ENCODE measurements at places on chromosomes 4 and X.

DNA sequence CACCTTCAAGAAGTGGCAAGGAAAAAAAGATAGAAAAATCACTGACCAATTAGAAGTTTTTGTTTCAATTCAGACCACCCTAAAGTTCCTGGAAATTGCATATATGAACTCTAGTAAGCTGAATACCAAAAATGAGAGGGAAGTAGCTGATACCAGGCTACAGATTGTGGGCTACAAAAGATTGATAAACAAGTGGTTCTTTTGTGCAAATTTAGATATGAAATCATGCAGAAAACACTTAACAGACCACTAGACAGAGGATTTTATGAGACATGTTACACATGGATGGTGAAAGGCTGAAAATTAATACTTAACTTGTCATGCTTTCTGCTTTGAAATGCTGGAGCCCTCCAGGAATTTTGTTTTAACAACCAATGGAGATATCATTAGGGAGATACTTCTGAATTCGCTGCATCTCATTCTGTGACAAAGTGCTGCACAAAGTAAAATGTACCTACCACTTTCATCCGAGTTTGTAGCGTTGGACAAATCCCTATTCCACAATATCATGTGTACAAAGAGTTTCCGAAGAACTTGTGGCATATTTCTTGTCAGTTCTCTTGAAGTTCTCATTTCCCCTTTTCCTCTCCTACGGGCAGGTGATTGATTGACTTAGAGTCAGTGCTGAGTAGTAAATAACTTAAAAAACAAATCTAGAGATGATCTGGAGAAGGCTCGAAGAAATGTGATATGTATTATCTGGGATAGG lies 235.0 kb downstream of the PALLD start:
- ATAC-seq: no peak

GRCh38 chr4:73945674-73946449 lies 36.0 kb downstream of the PF4 start:
- ATAC-seq: no peak

GRCh38 chr4:36402008-36402758 lies 120.8 kb downstream of the DTHD1 start:
- ATAC-seq: no peak

DNA sequence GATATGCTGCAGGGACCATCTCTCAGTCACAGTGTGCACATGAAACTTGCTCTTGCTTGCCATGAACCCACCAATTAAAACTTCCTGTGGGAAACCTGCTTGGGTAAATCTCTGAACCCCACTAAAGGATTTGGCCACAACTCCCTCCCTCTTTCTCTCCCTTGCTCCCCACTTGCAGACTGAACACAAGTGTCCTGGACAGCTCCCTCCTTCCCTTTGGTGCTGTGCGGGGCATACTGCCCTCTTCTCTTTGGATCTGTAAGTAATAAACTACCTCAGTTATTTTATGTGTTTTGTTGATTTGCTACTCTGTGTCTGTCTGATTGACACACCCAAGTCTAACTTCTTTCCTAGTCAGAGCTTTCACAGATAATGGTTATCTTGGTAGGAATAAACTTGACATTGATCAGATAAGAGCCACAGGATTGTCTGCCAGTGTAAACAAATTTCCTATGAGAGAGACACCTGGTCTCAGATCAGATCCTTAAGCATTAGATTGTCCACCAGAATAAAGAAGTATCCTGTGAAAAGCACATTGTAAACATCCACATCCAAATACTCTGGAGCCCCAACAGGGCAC lies 41.8 kb downstream of the SULT1E1 start:
- no peak for ATAC-seq

DNA sequence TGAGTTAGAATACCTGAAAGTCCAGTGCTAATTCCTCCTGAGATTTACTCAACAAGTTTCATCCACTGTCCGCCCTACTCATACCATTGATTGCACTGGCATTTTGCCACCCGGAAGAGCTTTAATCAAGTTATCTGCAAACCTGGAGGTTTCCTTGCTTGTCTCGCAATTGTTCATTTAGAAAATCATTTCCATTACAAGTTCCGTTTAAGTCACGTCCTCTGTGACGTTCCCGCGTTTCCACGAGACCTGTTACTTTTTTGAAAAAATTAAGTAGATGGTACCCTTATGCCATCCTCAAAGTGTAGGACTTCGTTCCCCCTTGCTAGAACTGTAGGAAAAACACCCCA lies 761 bp upstream of the FRYL start:
- ATAC-seq: no peak

DNA sequence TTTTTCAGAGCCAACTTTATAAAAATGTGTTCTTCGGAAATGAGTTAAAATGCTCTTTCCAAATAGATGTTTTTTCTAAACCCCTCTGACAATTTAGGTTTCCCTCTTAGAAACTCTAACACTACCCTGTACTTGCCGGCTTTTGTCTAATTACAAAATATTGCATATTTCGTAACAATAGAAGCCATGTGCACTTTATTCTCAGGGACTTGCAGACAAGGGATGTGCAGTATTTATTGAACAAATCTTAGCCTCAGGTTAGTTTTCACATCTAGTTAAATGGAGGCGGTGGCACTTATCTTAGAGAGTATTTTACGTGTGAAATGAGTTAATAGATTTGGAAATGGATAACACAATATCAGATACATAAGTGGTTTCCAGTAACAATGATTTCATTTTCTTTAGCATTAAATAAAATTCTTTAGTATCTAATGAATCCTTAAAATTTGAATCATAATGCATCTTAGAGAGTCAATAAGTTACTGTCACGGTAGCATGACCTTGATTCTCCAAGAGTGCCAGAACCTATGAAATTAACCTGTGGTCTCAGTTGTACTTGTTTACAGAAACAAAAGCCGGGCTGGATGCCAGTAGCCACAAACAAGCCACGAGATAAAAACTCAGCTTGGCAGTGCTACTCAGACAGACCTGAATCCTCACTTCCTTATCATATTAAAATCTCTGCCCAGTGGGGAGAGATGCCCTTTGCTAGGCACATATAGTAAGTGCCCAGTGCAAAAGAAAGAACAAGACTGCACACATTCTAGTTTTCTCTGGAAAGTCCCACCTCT lies 772 bp upstream of the PABPC4L start:
- ATAC-seq: no peak

- ATAC-seq: no peak
Measured at GRCh38 chrX:15410947-15411346, 26.7 kb upstream of the VEGFD start.

- ATAC-seq: no peak
Measured at GRCh38 chr4:122603156-122603574, 17.7 kb downstream of the IL21 start.

DNA sequence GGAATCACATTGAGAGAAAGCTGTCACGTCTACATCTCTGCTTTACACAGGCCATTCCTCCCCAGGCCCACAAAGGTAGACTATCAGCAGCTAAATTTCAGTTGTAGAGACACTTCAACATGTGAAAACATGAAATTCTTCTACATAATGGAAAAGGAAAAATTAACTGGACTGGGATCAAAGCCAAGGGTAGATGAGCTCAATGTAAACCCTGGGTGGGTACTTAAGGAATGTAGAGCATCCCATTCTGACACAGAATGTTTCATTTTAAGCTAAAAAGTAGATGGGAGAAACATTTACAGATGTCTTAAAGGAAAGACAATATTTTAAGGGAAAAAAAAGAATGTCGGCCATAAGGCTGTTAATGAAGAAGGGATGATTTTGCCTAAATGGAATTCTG lies 51.3 kb upstream of the NPNT start:
- ATAC-seq: no peak

GRCh38 chr4:150131581-150132228 lies 53.5 kb downstream of the DCLK2 start:
- no peak for ATAC-seq

GRCh38 chr4:156811963-156812362 lies 159.6 kb downstream of the PDGFC start:
- ATAC-seq: no peak

DNA sequence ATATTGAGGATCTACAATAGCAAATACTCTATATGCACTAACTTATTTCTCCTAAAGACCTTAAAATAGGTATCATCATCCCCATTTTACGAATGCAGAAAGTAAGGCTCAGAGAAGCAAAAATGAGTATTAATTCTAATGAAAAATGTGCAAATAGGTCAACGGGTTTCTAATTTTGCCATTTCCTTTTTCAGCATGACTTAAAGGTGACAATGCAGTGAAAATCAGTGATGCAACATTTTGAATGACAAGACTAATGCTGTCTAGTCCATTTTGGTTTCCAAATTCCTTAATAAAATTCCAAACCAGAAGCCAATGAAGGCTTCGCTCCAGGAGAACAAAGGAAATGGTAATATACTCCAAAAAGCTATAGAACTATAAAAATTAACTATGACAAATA lies 37.0 kb upstream of the IBSP start:
- ATAC-seq: no peak

DNA sequence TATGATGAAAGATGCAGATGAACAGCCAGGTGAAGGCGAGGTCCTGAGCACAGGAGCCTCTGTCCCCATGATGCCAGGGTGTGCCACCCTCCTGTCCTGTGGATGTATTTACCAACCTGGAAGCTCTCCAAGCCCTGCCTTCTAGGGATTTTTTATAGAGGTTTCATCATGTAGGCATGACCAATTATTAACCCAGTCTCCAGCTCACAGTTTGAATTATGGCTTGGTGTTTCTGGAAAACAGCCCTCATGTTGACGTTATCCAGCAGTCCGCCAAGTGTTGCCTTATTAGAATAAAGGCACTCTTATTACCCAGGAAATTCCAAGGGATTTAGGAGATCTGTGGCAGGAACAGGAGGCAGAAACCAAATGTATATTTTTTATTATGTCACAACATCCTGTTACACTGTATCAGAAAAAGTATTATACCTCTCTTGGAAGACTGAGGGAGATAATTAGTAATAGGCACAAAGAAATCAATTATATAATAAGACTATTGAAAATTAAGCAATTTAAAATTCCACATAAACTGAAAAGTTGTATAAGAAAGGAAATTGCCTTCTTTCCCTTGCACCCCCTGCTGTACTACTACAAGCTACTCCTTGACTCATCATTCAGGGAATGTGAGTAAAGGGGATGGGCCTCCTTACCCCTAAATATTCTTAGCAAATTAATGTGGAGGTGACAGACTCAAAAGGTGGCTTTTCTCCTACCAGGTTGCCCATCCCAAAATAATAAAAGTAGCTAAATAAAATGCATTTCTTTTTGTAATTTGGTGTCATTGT lies 129.6 kb downstream of the ZNF330 start:
- no peak for ATAC-seq

- no peak for ATAC-seq
Measured at GRCh38 chr4:7389101-7389701, 45.5 kb downstream of the PSAPL1 start.

- no peak for ATAC-seq
Measured at GRCh38 chr4:188714907-188715306, 575.7 kb downstream of the TRIML1 start.

DNA sequence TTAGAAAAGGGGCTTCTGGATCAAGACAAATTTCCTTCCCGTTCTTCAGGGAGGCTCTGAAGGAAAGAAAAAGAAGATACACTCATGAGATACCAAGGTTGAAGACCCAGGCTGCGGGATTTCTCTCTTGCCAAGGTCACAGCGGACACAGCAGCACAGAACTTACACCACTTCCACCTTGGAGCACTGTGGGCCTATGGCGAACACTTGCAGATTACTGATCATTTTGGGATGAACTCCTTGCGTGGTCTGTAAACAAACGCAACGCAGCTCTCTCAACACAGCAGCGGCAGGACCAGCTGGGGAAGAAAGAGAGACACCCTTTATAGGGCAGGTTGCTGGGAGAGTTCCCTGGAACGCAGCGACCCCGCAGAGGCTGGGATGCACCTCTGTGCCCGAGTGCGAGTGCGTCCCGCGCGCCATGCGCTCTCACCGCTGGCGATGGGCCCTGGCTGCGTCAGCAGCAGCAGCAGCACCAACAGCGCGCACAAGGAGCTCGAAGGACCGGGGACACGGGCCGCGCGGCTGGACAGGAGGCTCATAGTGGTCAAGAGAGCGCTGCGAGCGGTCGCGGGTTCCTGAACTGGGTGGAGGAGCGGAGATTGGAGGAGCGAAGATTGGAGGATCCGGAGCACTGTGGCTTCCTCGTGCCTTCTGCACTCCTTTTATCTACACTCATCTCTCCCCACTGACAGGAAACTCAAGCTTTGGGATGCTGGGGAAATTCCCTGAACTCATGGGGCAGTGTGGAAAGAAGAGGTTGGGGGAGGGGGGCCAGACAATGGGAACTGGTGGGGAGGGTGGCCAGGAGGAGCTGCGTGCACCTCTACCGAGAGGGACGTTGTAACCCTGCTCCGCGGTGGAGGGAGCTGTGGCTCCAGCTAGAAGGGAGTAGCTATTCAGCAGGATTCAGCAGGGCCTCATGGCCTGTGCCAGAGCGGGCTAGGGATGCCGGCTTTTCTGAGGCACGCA lies at the start of gene CXCL5:
CXCL5 (minus strand) TSS at position 638 of the 972 bp plus-strand sequence; CDS start at position 542, 96 bp downstream.
- no peak for ATAC-seq

GRCh38 chrX:40108959-40109287 lies 11.2 kb upstream of the BCOR start:
- ATAC-seq: peak; percentile 53

- ATAC-seq: no peak
Measured at GRCh38 chr4:121375262-121375661, 5.6 kb downstream of the QRFPR start.

GRCh38 chrX:29043746-29044145 lies 456.5 kb downstream of the IL1RAPL1 start:
- ATAC-seq: no peak

- ATAC-seq: no peak
Measured at GRCh38 chr4:86556791-86557415, 37.2 kb upstream of the PTPN13 start.

GRCh38 chr4:180314972-180315371 lies 1928.2 kb upstream of the TENM3 start:
- no peak for ATAC-seq

DNA sequence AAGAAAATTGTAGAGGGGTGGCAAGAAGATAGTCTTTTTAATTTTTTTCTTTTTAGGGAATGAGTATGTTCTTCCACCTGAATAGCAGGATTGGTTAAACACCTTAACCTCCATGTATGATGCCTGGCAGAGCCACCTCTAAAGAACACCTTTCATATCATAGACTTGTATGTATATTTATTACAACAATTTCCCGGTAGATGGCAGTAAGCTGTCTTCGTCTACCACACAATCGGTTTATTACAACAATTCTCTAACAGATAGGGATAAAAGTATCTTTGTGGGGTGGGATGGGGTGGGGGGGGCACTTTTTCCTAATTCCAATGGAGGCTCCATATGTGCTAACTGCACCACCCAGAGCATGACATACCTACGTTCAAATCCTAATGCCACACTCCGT lies 255.5 kb downstream of the LDB2 start:
- ATAC-seq: no peak

DNA sequence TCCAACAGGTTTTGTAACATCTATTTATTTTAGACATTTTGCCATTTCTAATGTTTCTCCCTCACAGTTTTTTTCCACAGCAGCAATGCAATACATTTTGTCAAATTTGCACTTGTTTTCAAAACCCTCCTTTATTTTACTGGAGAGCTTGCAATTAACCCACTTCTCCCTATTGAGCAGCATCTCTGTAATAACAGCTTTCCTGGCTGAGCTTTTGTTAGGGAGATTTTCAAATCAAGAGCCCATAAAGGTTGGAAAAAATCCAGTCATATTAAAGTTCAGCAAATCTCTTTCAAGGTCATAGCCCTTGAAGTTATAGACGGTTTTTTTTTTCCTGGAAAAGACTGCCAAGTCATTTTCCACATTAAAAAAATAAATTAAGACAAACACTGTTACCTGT lies 450.6 kb upstream of the TENM3 start:
- no peak for ATAC-seq

Measured in activated CD4-positive, CD25-positive, alpha-beta regulatory T cell treated with anti-CD3 and anti-CD28 coated beads, Interleukin-2, amount 50 U/mL, for 24 hours (primary cell).